Fibroblast of skin of back (primary cell): ENCODE measurements at places on chromosomes 5 and 9.

DNA sequence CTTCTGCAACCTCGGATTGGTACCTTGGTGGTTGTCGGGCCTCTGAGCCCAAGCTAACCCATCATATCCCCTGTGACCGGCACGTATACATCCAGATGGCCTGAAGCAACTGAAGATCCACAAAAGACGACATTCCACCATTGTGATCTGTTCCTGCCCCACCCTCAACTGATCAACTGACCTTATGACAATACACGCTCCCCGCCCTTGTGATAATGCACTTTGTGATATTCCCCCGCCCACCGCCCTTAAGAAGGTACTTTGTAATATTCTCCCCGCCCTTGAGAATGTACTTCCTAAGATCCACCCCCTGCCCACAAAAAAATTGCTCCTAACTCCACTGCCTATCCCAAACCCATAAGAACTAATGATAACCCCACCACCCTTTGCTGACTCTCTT lies 16.5 kb upstream of the TOR1B start:
- DNase-seq = no peak

DNA sequence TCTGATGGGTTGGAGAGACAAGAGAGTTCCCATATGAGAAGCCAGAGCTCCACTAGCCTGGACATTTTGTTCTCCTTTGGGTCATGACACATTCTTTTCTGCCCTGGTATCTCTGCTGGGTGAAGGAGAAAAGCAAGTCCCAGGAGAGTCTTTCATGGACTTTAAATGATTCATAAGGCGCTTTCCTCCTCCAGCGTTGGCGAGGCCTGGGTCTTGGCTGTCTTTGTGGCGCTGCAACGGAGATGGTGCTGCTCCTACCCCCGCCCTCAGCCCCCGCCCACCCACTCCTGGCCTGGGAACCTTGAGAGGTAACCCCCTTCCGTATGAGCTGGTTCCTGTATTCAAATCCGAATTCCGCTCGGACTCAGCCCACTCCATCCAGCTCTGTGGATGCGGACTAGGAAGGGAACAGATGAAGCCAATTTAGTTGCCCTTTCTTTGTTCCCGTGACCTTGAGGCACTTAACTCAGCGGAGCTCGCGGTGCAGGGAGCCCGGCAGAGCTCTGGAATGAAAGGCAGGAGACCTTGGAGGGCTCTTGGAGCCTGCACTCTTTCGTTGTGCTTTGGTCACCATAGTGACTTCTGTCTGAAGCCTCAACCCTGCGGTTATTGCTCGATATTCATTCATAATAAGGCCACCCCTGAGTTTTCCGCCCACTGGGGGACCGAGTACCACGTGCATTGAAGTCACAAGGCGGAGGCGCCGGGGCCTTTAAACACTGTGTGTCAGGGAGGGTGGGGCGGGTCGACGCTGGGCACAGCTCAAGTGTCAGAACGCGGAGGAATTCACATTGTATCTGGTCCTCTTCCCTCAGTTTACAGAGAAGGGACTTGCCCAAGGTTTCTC lies 14.0 kb upstream of the PWWP2A start:
- DNase-seq = peak; percentile 72

GRCh38 chr5:65041296-65042158 lies 272.8 kb downstream of the CWC27 start:
- DNase-seq = peak; percentile 76

- no peak for DNase-seq
Measured at GRCh38 chr9:68843239-68843638, 138.2 kb downstream of the PIP5K1B start.

GRCh38 chr9:135329571-135330306 lies 149.8 kb upstream of the PPP1R26 start:
- no peak for DNase-seq

DNA sequence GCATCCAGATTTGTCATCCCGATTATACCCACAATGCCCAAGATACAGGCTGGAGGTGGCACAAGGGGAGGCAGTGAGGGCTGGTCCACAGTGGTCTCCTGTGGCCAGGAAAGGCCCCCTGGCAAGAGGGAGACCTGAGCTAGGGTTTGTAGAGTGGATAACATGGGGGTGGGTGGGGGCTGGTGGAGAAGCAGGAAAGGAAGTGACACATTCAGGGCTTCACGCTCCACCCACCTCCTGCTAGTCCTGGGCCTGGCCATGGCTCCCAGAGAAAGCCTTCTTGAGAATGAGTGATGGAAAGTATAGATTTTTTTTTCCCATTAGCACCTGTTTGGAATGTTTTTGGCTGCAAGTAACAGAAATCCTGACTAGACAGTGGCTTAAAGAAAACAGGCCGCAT lies 81.3 kb downstream of the ANKRD33B start:
- DNase-seq = no peak

DNA sequence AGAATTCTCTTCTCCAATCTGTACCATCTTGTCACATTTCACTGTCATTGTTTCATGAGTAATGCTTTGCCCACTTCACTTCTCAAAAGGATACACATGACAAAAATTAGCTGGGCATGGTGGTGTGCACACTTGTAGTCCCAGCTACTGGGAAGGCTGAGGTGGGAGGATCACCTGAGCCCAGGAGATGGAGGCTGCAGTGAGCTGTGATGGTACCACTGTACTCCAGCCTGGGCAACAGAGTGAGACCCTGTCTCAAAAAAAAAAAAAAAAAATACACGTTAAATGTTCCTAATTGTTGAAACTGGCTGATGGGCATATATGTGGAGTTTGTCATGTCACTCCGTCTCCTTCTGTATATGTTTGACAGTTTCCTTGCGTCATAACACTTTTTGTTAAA lies 36.3 kb upstream of the HSD17B3 start:
- DNase-seq = no peak

DNA sequence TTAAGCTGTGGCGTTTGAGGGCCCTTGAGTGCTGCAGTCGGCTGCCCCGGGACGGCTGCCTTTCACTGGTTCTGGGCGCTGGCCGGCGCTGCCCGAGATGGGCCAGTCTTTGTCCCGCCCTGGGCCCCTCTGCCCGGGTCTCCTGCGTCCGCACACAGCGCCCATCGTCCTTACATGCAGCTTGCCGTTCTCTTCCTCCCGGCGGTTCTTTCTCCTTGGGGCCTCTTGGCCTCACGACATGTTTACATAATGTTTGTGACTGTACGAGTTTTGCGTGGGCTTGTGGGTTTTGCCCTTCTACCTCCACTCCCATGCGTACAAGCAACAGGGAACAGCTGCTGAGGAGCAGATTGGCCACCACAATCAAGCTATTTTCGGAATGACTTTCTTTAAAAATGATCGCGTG lies 618 bp downstream of the TNPO1 start:
- peak; percentile 49 for DNase-seq

GRCh38 chr5:146586752-146587151 lies 70.8 kb upstream of the GPR151 start:
- DNase-seq = no peak
